ENCODE measurements at places on chromosomes 1 and 21. TPM values are rescaled to one million over a fixed set of nuclear protein-coding genes. Genes with fewer than 3 reads are reported as not detected.
A peak's percentile ranks its signal among the peaks of the same experiment; 100 is the strongest.

TCHHL1 gene
- polyA plus RNA-seq: not detected

- DNase-seq: no peak
These were observed 116.4 kb downstream of the FGGY start for GRCh38 chr1:59413327-59413720.

DNA sequence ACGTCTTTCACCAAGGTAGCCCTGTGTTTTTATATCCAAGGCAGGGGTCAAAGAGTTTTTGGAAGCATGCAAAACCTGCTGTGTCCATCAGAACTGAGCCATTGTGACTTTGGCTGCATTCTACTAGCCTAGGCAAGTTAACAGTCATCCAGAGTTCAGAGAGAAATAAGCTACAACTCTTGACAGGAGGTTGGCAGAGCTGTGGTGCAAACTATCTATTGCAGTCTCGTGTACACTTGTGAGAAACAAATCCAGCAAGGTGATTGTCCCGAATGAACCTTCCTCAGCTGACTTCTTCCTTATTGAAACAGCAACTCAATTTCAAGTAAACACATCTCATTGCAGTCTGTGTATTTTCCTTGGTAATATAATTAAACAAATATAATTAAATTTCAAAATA, 124.5 kb downstream of the NCAM2 start:
- DNase-seq: no peak

PTPRF gene
- 68.3 TPM for polyA plus RNA-seq

FAM177B gene
- not detected for polyA plus RNA-seq

- no peak for DNase-seq
These were observed 5.9 kb downstream of the SMG7 start for GRCh38 chr1:183477986-183478781.

ZSWIM5 gene
- 0.09 TPM for polyA plus RNA-seq

DNA sequence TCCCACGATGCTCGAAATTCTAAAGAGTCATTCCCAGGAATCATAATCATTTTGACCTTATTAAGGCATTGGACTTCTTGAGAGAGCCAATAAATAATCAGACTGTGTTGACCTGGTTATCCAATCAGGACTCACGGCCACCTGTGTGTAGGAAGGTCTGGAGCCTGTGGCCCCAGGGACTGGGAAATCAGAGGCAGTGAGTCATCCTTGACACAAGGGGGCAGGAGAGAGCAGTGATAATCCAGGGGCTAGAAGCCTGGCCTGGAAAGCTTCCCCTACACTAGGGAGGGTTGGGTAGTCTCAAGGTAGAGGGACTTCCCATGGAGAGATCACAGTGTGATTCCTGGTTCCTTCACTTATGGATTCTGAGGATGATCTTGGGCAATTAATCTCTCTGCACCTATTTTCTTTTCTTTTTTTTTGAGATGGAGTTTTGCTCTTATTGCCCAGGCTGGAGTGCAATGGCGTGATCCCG, 4.7 kb downstream of the MR1 start:
- no peak for DNase-seq

GRCh38 chr1:63326106-63326472, 3.7 kb downstream of the FOXD3 start:
- no peak for DNase-seq

GRCh38 chr1:242002510-242002909, 3.6 kb upstream of the MAP1LC3C start:
- DNase-seq: no peak

FHL3 gene
- 10.0 TPM for polyA plus RNA-seq

GRCh38 chr1:30682396-30683275, 40.7 kb downstream of the MATN1 start:
- DNase-seq: no peak

SV2A gene
- polyA plus RNA-seq: 27.3 TPM

- no peak for DNase-seq
These were observed 17.9 kb upstream of the HSPG2 start for GRCh38 chr1:21955058-21955457.

DNA sequence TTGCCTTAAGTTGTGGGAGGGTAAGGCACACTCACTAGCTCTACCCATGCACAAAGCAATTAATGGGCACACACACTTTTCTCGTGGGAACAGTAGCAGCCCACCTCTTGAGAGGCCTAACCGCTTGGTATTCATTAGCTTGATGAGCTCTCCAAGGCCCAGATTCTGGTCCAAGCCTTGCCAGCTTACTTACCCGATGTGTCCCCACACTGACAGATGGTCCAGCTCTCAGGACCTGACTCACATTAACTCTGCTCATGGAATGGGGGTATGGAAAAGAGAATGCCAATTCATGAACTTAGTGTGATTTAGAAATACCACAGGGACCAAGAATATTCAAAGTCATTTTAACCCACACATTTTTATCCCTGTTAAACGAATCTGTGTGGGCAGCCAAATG, 106.8 kb upstream of the CACHD1 start:
- DNase-seq: no peak

- DNase-seq: no peak
These were observed 88.8 kb downstream of the RGL1 start for GRCh38 chr1:183893561-183894289.

IGSF9 gene
- polyA plus RNA-seq: not detected

ABCA4 gene
- 0.17 TPM for polyA plus RNA-seq

TAS1R1 gene
- 0.05 TPM for polyA plus RNA-seq

DNA sequence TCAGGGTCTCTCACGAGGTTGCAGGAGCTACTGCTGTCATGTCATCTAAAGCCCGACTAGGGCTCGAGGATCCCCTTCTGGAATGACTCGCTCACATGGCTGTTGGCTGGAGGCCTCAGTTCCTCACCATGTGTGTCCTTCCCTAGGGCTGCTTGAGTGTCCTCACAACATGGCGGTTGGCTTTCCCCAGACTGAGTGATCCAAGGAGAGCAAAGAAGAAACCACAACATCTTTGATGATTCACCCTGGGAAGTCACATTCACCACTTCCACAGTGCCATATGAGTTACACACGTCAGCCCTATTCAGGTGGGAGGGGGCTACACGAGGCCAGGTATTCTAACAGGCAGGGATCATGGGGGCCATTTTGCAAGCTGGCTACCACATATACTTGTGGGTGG, 64.9 kb downstream of the FHAD1 start:
- no peak for DNase-seq

DNA sequence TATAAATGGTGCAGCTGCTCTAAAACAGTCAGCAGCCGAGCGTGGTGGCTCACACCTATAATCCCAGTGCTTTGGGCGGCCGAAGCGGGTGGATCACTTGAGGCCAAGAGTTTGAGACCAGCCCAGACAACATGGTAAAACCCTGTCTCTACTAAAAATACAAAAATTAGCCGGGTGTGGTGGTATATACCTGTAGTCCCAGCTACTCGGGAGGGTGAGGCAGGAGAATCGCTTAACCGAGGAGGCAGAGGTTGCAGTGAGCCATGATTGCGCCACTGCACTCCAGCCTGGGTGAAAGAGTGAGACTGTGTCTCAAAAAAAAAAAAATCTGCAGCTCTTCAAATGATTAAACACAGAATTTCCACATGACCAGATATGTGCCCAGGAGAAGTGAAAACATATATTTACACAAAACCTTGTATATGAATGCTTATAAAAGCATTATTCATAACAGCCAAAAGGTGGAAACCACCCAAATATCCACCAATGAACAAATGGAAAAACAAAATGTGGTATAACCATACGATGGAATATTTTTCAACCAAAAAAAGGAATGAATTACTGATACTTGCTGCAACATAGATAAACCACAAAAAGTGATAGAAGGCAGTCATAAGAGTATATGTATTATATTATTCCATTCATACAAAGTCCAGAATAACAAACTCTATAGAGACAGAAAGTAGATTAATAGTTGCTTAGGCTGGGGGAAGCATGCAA, 14.1 kb downstream of the EPS15 start:
- no peak for DNase-seq

DNA sequence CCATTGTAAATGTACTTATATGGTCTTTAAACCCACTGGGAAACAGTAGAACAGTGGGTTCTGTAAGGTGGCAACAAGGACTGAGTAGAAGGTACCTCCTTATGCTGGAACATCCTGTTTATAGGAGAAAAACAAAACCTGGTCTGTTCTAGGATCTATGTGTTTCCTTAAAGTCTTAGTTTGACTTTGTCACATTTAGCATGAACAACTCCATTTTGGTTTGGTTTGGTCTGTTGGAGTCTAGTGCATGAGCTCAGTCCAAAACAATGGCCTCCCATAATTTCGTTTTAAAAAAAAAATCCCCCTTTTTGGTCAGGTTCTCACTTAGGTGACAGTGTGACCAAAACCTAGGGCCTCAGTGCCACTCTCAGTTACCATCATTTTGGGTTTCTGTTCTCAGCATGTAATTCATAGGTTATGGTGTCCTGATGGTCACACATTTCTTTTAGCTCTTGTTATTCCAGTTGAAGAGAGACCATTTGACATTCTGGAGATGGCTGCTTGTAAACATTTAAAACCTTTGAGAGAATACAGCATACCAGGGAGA, 66.4 kb upstream of the IL12RB2 start:
- no peak for DNase-seq

C1orf141 gene
- polyA plus RNA-seq: not detected

ST6GALNAC5 gene
- 1.6 TPM for polyA plus RNA-seq

- peak; percentile 65 for DNase-seq
These were observed at the start of gene EGLN1 for GRCh38 chr1:231421971-231422797. TSS of gene EGLN1 (minus strand) at chr1:231422287. CDS start at chr1:231421888, 399 bp downstream.

NUDT4B gene
- 18.7 TPM for polyA plus RNA-seq

DNA sequence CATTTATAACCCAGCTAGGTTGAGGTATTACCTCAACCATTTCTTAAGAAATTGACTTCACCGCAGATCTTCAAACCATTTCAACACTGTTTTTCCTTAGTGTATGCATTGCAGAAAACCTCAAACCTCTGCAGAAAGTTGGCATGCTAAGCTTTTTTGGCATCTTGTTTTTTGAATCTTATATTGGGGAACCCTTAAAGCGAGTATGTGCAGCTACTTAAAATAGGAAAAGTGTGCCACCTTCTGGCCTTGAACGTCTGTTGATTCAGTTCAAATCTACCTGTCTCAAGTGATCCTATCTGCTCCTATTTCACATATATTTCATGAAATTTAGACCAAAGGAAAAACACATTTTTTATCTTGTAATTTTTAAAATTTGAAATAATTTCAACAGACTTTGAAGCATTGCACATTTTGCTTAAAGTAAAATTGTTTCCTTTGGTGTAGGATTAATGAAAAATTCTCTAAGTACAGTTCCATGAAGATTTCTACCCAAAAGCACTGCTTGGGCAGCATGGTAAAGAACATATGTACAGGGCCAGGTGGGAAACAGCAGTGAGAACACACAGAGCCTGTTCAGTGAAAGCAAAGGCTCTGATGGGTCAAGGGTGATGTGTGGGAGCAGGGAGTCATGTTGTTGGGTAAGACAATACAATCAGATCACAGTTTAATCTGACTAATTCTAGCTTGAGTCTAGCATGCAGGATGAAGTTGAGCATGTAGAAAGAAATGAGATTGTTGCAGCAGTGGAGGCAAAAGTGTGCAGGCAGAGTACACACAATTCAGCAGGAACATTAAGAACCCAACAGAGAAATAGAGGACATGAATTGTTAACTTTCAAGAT, 17.2 kb downstream of the HENMT1 start:
- DNase-seq: peak; percentile 62

DNA sequence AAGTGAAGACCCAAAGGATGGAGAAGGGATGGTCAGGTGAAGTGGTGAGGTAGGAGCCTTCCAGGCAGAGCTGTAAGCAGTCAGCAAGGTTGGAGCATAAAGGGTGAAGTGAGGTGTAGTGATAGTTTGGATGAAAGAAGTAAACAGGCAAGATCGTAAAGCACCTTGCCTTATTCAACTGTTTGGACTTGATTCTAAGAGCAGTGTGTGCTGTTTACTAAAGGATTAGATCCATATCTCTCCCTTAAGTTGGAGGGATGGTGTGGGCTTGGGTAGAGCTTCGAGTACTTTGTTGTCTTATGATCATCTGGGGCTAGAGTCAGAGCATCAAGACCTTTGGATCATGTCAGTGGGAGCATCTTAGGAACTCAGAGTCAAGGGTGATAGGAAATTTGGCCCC, 39.8 kb upstream of the CD34 start:
- DNase-seq: no peak

- no peak for DNase-seq
These were observed 359.8 kb upstream of the KAZN start for GRCh38 chr1:14238472-14239307.

GRCh38 chr1:184023171-184023570, 14.4 kb downstream of the COLGALT2 start:
- no peak for DNase-seq

DNA sequence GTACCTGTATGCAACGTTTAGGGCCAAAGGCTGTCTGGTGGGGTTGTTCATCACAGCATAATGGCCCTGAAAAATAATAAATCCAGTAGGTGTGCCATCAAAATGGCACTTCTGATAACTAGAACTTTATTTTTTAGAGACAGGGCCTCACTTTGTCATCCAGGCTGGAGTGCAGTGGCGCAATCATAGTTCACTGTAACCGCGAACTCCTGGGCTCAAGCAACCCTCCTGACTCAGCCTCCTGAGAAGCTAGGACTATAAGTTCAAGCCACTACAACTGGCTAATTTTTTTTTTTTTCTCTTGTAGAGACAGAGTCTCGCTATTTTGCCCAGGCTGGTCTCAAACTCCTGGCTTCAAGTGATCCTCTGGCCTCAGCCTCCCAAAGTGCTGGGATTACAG, 4.7 kb downstream of the SNAPIN start:
- no peak for DNase-seq

DNA sequence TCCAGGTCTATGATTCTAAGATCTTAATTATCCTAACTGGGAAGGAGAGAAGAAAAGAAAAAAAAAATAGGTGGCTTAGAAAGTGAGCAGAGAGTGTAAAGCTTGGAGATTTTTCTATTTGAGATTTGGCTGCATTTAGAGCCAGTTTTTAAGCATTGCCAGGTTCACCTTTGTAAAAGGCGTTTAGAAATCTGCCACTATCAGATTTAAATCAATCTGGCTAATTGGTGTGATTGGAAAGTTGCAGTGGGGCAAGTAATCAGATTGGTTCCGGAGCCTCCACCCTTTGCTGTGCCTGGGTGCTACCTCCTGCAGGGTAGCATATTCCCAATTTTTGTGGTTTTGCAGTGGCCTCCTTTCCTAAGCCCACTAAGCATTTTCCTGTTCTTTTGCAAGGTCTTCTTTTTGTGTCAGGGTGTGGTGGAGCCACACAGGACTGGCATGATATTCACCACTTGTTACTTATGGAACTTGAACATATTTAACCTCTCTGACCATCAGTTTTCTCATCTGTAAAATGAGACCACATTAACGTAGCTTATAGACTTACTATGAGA, 48.5 kb upstream of the PPP2R5A start:
- no peak for DNase-seq

- no peak for DNase-seq
These were observed 838 bp upstream of the RSRP1 start for GRCh38 chr1:25247829-25248754.

DNA sequence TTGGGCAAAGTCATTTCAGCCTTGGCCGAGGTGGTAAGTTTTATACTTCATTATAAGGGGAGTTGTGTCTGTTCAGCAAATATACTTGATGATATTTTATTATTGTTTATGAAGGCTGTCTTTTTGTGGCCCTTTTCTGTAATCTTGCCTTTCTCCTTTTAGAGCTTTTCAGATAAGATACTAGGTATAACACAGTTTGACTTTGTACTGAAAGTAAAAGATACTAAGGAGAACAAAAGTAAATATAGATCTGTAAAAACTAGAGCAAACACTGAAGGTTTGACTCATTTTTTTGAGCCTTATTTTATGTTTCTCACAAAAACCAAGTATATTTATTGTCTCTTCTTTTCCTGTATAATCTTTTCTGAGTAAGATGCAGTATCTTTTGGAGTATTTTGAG, 61.9 kb downstream of the KIF1B start:
- no peak for DNase-seq
